Stimulated activated naive CD8-positive, alpha-beta T cell treated with anti-CD3 and anti-CD28 coated beads, Interleukin-15, Interleukin-2, amounts not matched to agents 100 U/mL and 50 U/mL, for 24 hours (primary cell): ENCODE measurements at places on chromosomes 16 and 17.

- no peak for DNase-seq
These were observed 16.7 kb downstream of the SLC6A4 start for GRCh38 chr17:30218799-30219198.

DNA sequence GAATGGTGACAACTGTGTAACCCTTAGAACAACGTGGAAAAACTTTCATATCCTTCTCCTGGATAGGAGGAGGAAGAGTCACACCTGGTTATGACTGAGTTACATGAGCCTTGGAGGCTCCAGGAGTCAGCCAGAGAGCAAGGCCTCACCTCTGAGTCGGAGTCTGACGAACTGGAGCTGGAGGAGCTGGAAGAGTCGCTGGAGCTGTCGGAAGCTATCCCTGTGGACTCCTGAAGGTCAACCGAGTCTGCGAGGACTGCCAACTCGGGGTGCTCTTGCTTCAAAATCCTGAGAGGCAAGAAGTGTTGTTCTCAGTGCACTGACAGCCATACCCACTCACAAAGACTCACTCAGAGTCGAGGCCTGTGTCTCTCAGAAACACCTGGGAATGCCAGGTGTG is 6.2 kb downstream of the JMJD6 start:
- DNase-seq = no peak

DNA sequence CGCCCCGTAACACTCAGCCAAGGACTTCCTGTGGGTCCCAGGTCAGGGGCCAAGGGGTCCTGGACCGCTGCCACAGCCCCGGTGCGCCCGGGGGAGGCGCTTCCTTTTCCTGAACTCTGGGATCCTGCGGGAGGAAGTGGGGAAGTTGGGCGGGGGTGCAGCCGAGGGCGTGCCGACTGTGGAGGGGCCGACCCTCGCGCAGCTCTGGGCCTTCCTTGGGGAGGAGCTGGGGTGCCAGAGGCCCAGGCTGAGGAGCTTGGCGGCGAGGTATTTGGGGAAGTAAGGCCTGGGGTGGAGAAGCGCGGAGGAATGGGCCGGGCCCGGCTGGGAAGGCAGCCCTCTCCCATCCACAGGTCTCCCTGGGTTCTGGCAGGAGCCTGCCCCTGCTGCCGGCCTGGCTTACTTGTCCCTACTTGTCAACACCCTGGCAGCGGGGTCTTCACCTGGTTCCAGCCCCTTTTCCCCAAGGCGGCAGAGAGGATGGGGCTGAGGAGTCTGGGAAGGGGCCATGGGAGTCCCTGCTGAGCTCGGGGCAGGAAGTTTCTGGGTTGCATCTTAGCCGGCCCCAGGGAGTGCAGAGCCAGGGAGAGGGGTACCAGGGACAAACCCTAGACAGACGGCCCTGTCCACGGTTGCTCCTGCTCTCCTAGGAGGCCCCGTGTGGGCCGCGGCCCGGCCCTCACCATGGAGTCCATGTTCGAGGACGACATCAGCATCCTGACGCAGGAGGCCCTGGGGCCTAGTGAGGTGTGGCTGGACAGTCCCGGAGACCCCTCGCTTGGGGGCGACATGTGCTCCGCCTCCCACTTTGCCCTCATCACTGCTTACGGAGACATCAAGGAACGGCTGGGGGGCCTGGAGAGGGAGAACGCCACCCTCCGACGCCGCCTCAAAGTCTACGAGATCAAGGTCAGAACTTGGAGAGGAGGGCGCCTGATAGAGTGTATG is 1.7 kb downstream of the TBKBP1 start:
- DNase-seq = no peak

- no peak for DNase-seq
These were observed 49.8 kb upstream of the ACSF3 start for GRCh38 chr16:89043636-89044417.

- no peak for DNase-seq
These were observed 70.9 kb downstream of the ENGASE start for GRCh38 chr17:79145548-79145947.

DNA sequence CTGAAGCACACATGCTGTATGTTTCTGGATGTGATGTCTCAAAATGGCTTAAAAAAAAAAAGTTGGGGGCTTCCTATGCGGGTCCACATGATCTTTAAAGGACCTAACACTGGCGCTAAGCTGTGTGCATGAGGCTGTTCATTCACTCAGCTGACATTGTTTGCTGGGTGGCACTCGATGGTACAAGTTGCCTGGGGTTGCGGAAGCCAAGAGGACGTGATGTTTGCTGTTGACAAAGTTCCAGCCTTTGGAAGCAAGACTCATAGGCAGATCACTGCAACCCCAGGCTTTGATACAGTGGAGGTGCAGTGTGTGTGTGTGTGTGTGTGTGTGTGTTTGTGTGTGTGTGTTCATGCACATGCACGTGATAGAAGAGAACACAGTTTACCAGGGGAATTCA is 29.5 kb upstream of the DNAI2 start:
- DNase-seq = no peak

DNA sequence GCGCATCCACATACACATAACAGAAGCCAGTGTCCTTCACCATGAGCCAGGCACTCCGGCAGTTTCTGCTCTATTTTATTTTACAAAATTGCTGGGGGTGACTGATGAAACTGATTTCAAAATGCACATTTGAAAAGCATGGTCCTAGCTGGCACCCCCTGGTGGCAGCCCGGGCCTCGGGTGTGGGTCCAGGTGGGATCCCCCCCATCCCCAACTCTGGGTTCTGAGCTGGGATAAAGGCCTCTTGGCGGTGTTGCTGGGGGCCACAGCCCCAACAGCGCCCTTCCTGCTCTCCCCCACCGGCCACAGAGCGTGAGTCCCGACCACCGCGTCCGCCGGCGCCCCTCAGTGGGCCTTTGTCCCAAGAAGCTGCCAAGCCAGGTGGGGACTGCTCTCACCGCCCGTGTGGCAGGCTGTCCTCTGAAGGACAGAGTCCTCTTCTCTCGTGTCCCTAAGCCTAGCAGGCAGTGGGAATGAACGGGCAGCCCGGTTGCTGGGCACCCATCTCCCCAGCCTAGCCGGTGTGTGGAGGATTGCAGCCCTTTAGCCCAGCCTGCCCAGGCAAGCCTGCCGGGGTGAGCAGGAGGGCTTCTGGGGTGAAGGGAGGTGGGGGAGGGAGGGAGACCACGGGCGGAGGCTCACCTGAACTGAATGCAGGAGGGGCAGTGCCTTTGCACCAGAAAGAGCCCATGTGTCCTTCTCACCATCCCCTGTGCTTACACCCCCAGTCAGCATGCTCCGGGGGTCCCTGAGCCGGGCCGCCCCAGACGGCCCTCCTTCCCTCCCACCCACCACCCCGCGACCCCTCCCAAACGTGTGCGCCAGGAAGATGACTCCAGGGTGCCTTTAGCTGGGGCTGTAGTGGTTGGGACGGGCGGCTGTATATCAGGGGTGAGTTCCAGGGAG is 898 bp downstream of the SNAI3 start:
- peak; percentile 81 for DNase-seq

DNA sequence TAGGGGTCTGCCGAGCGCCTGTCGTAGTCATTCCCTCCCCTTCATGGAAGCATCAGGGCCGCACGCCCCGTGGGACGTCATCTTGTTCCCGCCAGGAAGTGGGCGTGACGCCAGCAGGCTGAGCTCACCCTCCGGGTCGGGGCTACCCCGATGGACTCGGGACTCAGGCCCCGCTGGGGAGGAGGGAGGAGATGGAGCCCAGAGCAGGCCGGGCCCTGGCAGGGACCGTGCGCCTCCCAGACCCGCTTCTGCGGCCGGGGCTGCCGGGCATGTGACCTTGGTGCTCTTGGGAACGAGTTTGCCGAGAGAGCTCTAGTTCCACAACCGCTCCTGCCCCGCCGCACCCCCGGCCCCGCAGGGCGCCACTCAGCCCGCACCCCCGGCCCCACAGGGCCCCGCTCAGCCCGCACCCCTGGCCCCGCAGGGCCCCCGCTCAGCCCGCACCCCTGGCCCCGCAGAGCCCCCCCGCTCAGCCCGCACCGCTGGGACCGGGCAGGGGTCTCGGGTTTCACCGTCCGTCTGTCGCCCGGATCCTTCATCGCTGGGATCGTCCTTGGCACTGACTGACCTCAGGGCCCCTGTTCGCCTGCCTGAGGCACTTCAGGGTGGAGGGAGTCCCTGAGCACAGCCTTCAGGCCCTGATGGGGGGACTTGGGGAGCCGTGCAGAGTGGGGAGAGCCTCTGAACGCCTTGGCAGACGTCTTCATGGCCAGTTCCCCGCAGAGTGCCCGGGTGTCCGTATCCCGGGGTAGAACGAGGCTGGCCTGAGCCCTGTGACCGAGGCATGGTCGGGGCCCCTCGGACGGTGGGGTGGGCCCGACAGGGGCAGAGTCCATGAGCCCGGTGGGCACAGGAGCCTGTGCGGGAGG is 5.8 kb downstream of the CACNA1H start:
- DNase-seq = no peak

- no peak for DNase-seq
These were observed 14.7 kb upstream of the ZNF469 start for GRCh38 chr16:88368036-88368435.

DNA sequence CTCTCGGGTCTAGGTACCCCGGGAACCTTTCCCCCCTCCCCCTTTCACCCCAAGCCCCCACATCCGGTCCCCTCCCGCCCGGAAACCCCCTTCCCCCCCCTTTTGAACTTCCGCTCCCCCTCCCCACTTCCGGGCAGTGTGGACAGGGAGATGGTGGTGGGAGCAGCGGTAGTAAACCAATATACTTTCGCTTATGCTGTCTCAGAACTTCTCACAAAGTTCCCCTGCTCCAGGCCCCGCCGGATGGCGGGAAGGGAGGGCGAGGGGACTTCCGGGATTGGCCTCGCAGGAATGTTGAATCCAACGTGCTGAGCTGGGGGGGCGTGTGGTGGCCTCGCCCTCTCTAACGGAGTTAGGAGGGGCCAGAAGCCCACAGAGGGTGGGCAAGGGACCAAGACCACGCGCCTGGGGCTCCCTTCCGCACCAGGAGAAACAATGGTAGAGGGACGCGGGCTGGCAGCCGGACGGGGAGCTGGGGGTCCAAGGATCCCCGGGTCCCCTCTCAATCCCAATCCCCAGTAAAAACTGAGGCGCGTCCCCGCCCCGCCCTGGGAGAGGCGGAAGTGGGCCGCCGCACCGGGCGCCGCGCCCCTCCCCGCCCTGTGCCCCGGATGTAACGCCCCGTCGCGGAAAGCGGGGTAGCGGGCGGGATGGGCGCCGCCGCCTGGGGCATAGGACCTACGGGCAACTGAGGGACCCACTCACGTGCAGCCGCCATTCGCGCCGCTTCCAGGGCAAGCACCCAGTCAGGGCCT is 742 bp downstream of the PFN1 start:
- DNase-seq = peak; percentile 79

GRCh38 chr17:5883775-5884665 is 186.2 kb upstream of the WSCD1 start:
- no peak for DNase-seq

- DNase-seq = no peak
These were observed 28.9 kb downstream of the ZNF778 start for GRCh38 chr16:89246383-89246902.

DNA sequence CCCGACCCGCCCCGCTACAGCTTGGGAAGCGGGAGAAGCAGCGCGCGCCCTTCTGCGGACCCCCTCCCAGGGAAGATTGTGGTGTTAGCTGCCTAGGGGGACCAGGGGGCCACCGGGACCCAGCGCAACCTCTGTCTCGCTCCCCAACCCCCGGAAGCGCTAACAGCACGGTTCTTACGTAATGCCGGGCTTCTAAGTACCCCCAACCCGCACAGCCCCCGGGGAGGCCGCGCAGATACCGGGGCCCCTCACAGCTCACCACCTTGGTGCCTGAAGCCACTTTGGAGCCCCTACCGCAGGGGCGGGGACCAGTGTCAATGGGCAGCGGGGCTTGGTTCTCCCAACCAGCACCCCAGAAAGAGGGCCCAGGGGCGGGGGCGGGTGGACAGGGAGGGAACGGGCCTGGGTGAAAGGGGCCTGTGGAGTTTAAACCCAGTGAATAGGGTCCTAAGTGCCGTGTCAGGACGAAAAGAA is 348 bp downstream of the MPP2 start:
- DNase-seq = no peak

- peak; percentile 38 for DNase-seq
These were observed 678 bp downstream of the CDR2L start for GRCh38 chr17:74987909-74988711.

DNA sequence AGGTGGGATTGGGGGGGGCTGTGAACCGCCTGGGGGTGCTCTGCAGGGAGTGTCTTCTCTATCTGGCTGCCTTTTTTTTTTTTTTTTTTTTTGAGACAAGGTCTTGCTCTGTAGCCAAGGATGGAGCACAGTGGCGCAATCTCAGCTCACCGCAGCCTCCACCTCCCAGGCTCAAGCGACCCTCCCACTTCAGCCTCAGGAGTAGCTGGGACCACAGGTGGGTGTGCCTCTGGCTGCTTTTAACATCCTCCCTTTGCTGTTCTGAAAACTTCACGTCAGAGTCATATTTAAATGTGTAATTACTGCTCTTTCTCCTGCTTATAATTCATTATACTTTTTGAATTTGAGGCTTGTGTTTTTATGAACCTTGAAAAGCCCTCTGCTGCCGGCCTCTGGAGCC is 78.4 kb downstream of the ZNF778 start:
- DNase-seq = no peak

DNA sequence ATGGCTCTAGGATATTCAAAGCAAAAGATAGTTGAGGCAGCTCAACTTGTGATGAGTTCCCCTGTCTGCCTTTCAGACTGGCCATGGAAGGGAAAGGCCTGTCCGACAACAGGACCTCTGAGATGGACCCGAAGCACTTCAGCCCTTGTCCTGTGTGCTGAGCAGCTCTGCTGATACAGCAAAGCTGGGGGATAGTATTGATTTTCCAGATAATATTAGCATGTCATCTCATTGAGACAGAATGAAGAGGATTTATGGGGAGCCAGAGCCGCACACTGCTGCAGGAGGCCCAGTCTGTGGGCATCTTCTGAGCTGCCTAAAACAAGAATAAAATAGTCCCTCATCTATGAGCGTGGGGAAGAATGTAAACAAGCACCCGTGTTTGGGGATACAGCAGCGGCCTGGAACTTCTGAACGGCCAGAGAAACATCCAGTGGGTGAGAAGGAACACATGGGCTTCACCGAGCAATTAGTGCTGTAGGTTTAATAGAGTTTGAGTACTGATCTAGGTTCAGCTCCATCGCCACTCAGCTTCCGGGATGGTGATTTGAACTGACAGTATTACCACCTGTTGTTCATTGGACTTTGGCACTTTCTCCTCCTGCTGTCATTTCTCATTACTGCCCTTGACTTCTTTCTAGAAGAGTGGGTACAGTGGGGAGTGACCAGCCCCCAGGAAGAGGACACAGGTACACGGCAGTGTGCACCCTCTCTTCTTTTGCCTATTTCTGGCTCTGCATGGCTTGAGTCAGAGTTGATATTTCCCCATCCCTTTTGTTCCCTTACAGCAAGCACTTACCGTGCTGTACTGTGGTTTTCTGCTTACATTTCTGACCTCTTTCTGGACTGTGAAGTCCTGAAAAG is 96.5 kb upstream of the TBX2 start:
- no peak for DNase-seq

GRCh38 chr16:85761861-85762260 is 11.0 kb upstream of the C16orf74 start:
- no peak for DNase-seq
